Colonic mucosa (tissue), 4 donors: ENCODE measurements at places on chromosomes 12 and 14. TPM values are rescaled to one million over a fixed set of nuclear protein-coding genes. Genes with fewer than 3 reads are reported as not detected.
A peak's percentile ranks its signal among the peaks of the same experiment; 100 is the strongest.

DNA sequence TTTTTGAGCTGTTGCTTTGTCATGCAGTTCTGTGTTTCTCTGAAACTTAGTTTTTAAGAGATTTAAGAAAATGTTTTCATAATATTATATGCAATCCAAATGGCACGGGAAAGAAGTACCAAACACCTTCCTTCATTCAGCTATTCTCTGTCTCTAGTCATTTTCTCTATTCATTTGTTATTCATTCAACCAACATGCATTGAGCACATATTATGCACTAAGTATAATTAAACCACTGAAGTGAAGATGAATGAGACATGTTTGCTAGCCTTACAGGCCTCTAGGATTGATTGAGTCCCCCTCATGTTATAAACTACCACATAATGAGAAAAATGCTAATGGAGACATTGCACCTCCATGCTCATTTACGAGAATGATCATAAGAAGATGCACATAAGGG is 45.7 kb upstream of the CCDC91 start:
- H3K27me3 ChIP-seq: no peaks in the 10 kb centered on the region
- no peaks in the 10 kb centered on the region for H3K36me3 ChIP-seq
- H3K27ac ChIP-seq: no peak overlapping the region
- no peaks in the 10 kb centered on the region for H3K4me1 ChIP-seq
- H3K4me3 ChIP-seq: no peak overlapping the region

- peak; percentile 95 for DNase-seq
- H3K27ac ChIP-seq: peak overlapping the region; percentile 89
- H3K4me3 ChIP-seq: peak overlapping the region; percentile 86
- H3K4me1 ChIP-seq: peaks cover 14% of the 10 kb centered on the region
These were observed 874 bp downstream of the ISCU start for GRCh38 chr12:108563136-108563803.

DNA sequence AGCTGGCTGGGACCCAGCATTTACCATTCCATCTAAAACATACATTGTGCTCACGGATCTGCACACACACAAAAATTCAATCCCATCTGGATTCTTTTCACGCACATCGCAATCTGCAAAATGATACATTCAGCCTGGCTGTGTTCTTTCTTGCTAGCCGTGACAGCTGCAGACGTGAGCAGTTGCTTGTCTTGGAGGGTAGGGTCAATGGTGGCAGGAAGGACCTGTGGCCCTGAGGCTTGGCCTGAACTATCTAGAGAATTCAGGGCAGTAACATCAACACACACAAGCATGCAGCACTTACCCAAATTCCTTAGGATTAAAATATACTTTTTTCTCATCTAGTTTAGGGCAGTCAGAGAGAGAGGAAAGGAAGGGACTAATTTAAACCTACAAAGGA is 72.0 kb downstream of the DICER1 start:
- no peak for DNase-seq
- H3K27ac ChIP-seq: no peak overlapping the region
- no peaks in the 10 kb centered on the region for H3K4me1 ChIP-seq
- no peak overlapping the region for H3K4me3 ChIP-seq
- H3K36me3 ChIP-seq: peaks cover 11% of the 10 kb centered on the region
- H3K27me3 ChIP-seq: no peaks in the 10 kb centered on the region

DNA sequence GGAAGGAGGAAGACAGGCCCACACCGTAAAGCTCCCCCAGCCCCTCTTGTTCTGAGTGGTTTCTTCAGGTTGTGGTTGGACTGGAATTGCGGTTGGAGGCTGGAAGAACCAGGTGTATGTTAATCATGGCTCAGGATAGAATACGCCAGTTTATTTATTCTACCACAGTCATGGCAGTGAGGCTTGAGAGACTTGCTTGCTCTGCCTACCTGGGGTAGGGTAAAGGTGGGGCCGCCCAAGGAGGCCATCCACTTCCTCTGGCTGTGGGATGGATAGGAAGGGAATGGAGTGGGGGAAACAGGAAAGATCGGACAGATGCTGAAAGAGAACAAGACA is 8.1 kb downstream of the SHMT2 start:
- peaks cover 29% of the 10 kb centered on the region for H3K4me1 ChIP-seq
- no peak overlapping the region for H3K4me3 ChIP-seq
- H3K27me3 ChIP-seq: peaks cover 64% of the 10 kb centered on the region
- no peak for DNase-seq

The TSHR gene
- total RNA-seq: 0.11 TPM

- H3K27me3 ChIP-seq: no peaks in the 10 kb centered on the region
- no peak overlapping the region for H3K27ac ChIP-seq
- H3K36me3 ChIP-seq: no peaks in the 10 kb centered on the region
- no peaks in the 10 kb centered on the region for H3K4me1 ChIP-seq
- DNase-seq: no peak
These were observed 20.6 kb upstream of the KLRF1 start for GRCh38 chr12:9806714-9807113.

DNA sequence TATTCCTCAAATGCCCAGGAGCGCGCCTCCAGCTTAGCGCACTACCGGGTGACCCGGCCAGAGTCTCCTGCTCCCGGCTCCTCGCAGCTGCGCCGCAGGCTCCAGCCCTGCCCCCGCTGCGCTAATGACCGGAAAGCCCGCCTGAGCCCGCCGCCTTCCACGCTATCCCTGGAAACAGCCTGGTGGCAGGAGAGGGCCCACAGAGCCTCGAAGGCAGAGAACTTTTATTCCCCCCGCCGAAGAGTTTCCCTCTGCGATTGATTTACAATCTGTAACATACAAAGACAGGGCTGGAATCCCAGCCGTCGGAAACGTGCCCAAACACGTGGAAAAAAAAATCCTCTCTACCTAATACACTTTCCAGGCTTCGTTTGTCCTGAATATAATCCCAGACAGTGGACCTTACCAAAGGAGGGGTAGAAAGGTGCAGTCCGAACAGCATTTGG is 1.5 kb downstream of the COL2A1 start:
- no peak for DNase-seq

GRCh38 chr12:71474791-71475190 is 35.2 kb downstream of the LGR5 start:
- no peak overlapping the region for H3K27ac ChIP-seq
- H3K36me3 ChIP-seq: no peaks in the 10 kb centered on the region
- H3K4me3 ChIP-seq: no peak overlapping the region
- H3K27me3 ChIP-seq: no peaks in the 10 kb centered on the region
- DNase-seq: no peak

DNA sequence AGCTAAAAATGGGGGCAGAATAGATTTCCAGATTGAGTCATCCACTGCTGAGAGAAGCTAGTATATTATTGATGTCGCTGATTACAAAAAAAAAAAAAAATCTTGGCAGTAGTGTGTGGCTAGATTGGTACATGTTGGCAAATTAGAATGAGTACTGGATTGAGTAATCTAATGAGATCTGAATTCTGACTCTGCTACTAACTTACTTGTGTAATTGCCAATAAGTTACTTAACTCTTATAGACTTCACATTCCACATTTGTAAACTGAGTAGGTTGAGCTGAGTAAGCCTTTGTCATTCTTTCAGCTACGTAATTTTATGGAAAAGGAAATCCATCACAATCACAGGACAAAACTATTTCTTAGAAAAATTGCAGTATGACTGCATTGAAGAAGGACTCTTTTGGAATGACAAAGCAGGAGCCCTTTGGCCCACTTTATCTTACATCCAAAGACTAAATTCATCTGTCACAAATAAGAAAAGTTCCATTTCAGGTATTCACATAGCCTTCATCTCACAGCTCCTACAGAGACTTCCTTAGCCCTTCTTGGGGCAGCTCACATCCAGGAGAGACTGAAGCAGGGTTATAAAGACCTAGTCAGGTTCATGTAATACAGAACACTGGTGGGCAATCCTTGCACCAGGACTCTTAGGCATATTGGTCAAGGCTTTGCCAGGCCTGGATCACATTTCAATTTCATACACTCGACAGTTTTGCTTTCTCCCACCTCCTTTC is 197.3 kb upstream of the CPNE8 start:
- H3K27me3 ChIP-seq: no peaks in the 10 kb centered on the region
- H3K36me3 ChIP-seq: no peaks in the 10 kb centered on the region
- no peaks in the 10 kb centered on the region for H3K4me1 ChIP-seq
- no peak overlapping the region for H3K4me3 ChIP-seq
- DNase-seq: no peak
- H3K27ac ChIP-seq: no peak overlapping the region

The FOXM1 gene
- 89.3 TPM for total RNA-seq

DNA sequence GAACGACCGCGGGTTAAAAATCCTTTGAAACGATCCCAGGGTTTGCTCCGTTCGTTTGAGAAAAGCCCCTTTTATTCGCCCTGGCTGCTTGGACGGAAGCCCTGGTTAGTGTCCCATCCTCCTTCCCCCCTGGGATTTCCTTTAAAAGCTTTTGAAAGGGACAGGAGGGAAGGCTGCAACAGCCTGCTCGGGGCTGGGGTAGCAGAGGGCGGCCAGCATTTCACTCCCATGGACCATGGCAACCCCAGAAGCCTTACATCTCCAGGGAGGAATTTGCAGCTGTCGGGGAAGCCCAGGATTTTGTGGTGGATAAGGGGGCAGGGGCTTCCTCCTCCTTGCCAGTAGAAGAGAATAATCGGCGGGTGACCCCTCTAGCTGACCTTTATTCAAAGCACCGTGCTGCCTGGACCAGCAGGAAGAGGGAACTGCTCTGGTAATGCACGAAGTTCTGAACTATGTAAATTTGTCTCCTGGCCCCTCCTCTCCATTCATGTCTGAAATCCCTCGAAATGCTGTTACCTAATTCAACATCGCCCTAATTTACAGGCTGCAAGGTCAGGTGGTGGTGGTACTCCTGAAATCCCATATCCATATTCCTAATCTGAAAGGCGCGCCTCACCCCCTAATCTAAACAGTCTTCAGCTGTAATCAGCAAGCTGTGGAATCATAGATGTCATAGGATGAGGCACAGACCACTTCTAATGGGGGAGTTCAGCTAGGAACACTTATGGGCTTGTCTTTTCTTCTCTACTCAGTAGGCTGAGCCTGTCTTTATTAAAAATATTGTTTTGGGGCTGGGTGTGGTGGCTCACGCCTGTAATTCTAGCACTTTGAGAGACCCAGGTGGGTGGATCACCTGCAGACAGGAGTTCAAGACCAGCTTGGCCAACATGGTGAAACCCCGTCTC is 1.0 kb upstream of the CLIP1 start:
- H3K4me1 ChIP-seq: peaks cover 6% of the 10 kb centered on the region
- DNase-seq: peak; percentile 46
- peak overlapping the region; percentile 66 for H3K27ac ChIP-seq
- H3K36me3 ChIP-seq: no peaks in the 10 kb centered on the region
- peak overlapping the region; percentile 49 for H3K4me3 ChIP-seq
